Stimulated activated CD8-positive, alpha-beta memory T cell treated with anti-CD3 and anti-CD28 coated beads, Interleukin-7, amount 100 ng/mL, for 1 hour (primary cell): ENCODE measurements at places on chromosomes 2 and 18.

DNA sequence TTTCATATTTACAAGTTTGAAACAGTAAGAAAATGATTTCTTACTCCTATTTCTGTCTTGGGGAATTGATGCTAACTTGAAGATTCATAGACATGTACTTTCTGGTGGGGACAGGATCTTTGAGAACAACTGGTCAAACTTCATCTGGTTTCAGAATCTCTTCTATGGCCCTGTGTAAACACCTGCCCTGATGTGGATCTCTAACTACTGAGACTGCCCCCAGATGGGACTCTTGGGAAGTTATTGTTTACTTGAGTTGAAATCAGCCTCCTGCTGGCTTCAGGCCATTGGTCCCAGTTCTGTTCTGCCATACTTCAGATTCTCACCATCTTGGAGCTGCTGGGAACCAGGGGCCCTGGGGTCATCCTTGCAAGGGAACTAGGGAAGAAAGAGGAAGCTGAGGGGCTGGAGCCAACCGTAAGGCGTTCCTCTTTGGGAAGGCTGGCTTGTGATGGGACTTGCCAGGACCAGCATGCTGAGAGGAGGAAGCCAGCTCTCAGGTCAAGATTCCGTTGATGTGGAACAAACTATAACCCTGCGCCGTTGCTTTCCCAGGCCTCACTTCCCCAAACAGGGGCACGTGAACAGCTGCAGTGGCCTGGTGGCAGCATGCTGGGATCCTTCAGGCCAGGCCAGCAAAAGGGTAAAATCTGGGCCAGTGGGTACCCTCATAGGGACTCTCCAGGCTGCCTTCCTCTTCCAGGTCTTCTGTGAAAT is 135.5 kb upstream of the CXCR4 start:
- DNase-seq: no peak

DNA sequence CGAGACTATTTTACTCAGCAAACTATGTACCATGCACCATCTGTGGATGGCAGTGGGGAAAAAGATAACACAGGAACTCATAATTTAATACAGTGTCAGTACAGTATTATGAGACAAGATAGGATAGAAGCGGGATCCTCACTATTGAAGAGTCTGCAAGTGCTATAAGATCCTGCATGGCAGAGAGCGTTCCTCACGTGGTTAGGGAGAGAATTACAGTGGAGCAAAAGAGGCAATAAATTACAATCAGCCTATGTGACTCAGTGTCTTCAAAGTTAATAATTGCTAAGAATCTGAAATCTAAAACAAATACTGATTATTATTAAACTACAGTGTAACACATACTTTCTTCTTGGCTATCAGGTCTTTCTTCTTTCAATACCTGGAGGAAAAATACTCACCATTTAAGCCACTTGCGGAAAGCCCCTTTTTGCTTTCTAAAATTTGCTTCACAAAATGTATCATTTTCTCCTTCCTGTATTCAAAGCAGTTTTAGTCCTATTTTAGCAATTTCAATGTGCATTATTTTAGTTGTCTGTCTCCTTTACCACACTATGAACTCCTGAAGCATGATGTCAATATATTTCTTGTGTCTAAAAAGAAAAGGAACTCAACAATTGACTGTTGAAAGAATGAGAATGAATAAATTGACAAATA is 342.9 kb downstream of the SPAG16 start:
- DNase-seq: no peak

- no peak for DNase-seq
These were observed 250.3 kb upstream of the TCF4 start for GRCh38 chr18:55838319-55838718.

DNA sequence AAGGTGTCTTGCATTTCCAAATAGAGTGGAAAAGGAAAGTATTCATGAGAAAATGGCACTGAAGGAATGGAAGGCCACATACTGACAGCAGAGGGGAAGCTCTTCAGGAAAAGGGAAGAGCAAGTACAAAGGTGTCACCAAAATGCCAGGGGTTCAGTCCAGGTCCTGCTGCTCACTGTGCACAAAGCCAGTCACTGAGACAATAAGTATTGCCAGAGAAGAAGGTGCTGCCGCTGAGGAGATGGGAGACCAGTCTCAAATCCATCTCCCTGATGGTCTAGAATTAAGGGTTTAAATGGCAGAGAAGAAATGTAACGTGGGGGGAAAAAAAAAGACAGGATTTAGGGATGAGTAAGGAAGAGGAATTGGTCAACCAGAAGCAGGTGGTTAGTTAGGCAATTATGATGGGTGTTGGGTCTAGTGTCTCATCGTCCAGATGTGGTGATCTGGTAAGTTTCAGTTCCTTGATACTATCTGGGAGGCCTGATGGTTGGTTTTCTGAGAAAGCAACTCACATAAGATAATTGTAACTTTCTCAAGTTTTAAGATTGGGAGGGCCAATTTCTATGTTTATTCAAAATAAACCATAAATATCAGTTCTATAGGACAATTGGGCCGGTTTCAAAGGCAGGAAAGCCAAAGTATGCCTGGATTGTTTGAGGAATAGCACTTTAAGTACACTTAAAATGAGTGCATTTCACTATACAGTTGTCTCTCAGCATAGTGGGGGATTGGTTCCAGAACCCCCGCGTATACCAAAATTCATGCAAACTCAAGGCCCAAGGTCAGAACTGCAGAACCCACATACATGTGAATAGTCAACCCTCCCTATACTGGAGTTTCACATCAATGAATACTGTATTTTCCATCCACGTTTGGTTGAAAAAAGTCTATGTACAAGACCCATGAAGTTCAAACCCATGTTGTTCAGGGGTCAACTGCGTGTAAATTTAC is 109.1 kb upstream of the DNAJC10 start:
- DNase-seq: no peak

- no peak for DNase-seq
These were observed 30.3 kb upstream of the GPR17 start for GRCh38 chr2:127615511-127616166.

DNA sequence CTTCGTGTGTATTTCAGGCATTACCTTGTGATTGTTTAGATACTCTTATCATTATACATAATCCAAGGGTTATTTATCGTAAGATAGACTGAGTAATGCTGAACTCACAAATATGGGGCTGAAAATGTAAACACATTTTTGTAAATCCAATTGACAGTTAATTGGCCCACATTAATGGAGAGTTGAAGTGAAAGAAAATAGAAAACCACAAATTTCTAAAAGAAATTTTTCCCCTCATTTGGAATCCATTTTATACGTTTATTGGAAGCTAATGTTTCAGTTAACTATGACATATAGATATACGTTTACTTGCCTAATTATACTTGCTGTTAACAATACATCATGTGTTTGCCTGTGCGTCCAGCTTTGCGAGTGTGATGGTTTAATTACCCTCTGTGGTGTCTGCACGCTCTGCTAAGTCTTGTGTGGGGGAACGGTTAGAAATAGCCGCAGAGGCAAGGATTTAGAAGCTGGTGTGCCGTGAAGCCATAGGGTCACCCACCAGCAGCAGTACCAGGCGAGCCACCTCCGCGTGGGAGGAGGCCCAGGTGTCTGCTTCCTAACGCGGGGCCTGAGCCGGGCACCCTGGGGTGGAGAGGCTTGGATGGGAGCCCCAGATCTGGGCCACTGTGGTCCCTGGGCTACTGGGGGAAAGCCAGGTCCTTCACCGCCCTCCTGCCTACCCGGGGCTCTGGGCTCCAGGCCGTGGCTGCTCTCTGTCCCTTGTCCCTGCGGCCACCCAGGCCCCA is 38.0 kb downstream of the TSHZ1 start:
- no peak for DNase-seq

- peak; percentile 31 for DNase-seq
These were observed 882 bp downstream of the ZBTB14 start for GRCh38 chr18:5294457-5295230.

DNA sequence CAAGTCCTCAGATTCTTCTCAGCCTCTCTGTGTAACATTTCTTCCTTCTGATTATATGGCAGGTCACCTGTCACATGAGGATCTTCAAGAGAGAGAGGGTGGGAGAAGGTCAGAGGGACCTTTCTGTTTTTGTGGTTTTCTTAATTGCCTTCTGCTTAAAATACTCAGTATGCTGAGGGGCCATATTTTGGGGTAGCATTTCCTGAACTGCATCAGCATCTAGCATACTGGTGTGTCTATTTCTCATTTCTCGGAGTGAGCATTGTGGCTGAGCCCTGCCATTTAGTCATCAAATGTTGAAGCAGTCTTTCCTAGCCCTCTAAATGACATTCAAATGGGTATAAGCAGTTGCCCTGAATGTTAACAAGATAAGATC is 162.7 kb downstream of the MYO3B start:
- DNase-seq: no peak

GRCh38 chr18:10715791-10716190 is 190.0 kb downstream of the NAPG start:
- no peak for DNase-seq

GRCh38 chr18:36419900-36420531 is 122.5 kb downstream of the FHOD3 start:
- DNase-seq: no peak

GRCh38 chr2:31664949-31665724 is 84.4 kb upstream of the SRD5A2 start:
- DNase-seq: no peak

DNA sequence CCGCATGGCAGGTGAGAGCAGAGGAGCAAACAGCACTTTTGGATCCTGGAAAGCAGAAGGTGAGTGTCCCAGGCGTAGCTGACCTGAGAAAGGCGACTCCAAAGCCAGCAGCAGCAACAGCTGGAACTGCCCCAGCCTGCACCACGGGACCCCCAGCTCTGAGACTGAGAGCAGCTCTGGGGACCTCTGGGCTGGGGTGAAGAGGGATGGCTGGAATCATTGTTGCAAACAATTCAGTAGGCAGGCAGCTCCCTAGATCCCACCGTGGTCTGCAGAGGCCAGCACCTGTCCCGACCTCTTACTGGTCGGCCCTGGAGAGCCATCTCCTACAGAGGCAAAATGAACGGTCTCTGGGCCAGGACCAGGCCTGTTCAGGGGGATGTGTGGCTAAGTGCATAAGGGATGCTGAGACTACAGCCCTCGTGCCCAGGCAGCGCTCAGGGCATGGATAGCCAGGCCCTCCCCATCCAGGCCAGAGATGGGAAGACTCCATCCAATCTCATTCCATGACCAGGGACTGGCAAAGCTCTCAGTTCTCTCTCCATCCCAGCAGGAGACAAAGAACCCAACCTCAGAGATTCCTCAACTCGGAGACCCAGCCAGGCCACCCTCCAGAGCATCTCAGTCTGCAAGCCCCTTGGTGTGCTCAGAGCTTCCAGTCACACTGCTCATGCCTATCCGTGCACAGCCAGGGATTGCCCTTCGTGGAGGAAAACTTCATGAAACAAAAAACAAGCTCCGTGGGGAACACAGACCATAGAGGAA is 38.2 kb upstream of the ALPP start:
- no peak for DNase-seq

GRCh38 chr2:10977621-10978020 is 65.9 kb downstream of the KCNF1 start:
- DNase-seq: no peak

- no peak for DNase-seq
These were observed 10.4 kb downstream of the IL1RN start for GRCh38 chr2:113137827-113138226.

DNA sequence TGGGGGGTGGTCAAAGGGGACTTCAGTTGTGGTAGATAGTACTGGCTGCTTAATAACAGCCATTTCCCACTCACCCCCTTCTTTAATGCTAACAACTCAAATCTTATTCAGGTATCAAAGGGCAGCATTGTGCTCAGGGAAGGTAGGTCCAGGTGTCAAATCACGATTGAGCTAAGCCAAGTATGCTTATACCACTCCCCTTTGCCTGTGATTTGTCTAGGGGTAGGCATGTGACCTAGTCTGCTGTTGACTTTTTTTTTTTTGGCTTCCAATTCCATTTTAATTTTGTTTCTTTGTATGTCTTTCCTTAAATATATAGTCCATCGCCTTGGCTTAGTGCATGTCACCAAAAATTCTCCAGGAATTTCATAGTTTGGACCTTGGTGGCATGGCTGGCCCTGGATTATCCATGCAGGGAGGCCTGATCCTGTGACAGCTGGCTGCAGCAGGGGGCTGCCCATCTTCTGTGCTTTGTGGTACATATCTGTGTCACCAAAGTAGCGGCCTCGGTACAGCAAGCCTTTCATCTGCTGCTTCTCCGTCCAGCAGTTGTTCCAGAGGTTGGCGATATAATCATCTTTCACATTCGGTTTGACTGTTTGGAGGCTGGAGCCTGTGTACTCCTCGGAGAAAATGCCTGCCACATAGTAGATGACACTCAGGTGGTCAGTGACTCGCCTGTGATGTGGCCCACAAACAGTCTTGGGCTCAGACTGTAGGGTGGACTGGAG is 68.1 kb upstream of the SPRED2 start:
- DNase-seq: no peak

- peak; percentile 98 for DNase-seq
These were observed at the start of gene PRPF40A for GRCh38 chr2:152717228-152718075. TSS of gene PRPF40A (minus strand) at chr2:152717461. CDS start at chr2:152717439, 22 bp downstream.

- DNase-seq: no peak
These were observed 258.1 kb downstream of the CTNNA2 start for GRCh38 chr2:79770926-79771325.

GRCh38 chr18:22113144-22113844 is 56.1 kb upstream of the GATA6 start:
- DNase-seq: no peak

DNA sequence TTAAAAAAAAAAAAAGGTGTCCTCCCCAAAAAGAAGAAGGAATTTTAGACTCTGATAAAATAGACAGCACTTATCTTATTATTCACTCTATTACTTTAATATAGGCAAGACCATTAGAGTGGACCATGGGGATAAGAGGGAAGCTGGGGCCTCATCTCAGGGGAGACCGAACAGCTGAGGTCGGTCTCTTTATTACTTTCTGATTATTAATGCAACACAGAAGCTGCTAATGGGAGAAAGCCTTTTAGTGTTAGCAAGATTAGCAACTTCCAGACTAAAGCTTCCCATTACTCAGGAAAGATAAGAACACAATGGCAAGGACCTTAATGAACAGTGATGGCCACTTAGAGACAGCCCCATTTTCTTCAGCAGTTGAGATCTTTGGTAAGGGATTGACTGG is 135.5 kb downstream of the TMEFF2 start:
- no peak for DNase-seq

DNA sequence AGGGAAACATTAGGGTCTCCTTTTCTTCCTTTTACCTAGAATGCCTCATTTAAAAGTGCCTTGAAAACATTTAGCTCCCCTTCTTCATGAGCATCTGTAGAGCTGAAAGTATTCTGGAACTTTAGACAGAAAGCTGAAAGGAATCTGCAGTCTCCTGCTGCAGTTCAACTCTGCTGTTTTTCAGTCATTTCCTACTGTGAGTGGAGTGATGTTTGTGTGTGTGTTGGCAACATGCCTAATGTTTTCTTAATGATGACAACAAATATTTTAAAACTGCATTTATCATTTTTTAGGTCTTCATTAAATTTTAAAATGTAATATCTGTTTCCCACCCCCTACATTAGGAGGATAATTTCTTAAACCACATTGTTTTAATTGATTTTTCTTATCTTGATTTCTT is 66.6 kb downstream of the TWSG1 start:
- no peak for DNase-seq

GRCh38 chr2:481388-481787 is 193.5 kb upstream of the ALKAL2 start:
- no peak for DNase-seq

DNA sequence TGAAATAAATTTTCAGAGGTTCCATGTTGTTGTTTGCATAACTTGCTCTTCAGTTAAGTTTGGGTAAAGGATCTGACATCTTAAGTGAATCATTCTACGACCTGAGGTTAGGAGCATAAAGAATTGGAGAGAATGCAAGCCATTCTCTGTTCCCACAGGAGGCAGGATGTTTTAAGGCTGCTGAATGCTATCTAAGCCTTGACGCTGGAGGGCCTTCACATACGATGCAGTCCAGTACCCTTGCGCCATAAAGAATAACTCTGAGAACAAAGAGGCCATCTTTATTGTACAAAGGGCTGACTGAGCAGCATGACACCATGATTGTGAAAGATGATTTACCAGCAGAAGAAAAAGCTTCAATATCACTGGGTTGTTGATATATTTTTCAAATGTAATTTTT is 198.4 kb downstream of the NYAP2 start:
- no peak for DNase-seq
